ENCODE measurements at places on chromosomes 12 and 14.

GRCh38 chr12:124322271-124322998, 27.5 kb downstream of the RFLNA start:
- no peak for DNase-seq

DNA sequence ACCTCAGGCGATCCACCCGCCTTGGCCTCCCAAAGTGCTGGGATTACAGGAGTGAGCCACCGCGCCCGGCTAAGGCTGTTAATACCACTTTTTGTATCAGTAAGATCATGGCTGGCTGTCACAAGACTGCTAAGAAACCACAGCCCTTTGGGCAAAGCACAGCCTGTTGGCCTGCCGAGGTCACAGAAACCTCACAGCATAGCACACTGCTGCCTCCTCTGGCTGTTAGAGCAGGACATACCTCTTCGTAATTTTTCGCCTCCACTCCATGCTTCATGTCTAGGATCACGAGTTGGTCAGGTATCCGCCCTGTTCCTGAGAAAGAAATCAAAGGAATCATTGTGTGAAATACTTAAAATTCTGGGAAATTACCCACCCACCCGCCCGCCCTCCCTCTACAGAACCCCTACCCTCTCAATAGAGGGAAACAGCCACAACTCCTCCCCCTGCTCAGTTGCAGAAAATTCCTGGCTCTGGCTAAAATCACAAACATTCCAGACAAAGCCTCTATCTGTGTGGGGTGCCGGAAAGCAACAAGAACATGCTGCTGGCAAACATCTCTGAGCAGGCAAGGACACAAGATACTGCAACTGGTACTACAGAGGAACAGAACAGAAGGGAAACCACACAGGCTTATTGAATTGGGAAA, 20.7 kb upstream of the NEK9 start:
- DNase-seq, result peak; percentile 61

DNA sequence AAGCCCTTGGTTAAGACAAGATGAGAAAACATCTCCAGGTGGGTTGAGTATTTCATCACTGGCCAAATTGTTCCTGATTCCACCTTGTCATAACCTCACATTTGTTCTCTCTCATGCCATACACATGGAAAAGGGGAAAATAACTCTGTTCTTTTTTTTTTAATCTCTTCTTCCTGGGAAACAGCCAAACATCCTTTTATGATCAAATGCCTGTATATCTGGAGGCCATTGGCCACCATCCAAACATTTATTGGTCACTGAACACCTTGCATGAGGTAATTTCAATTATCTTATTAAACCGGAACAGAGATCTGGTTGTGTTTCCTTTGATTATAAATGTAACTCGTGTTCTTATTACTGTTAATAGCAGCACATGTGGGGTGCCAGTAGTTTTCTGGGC, 469.6 kb downstream of the NPAS3 start:
- DNase-seq, result no peak

GRCh38 chr12:116529686-116530085, 29.5 kb upstream of the MAP1LC3B2 start:
- no peak for DNase-seq

GRCh38 chr14:31025367-31026076, at the start of gene AP4S1:
AP4S1 (plus strand) TSS chr14:31025649; CDS start chr14:31066197, 40,548 bp downstream.
- no peak for DNase-seq

GRCh38 chr14:64337888-64338615, 43.9 kb upstream of the ESR2 start:
- no peak for DNase-seq

DNA sequence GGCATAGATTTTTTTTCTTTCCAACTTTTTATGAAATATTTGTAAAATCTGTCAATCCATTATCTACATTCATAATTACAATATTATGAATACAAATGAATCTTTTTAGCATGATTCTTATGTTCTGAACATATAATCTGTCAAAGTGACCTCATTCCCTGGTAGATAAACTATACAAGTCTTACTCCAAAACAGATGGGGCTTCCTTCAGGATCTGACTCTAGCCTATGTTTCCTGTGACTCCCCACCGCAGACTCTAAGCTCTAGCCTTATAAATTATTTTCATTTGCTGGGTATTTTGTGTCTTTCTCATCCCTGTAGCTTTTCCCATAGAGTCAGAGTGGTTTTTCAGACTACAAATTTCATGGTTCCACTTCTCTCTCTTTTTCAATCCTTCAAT, 202.1 kb upstream of the KITLG start:
- no peak for DNase-seq

- DNase-seq, result peak; percentile 8
Observed at GRCh38 chr14:58428118-58428683, 682 bp downstream of the KIAA0586 start.

DNA sequence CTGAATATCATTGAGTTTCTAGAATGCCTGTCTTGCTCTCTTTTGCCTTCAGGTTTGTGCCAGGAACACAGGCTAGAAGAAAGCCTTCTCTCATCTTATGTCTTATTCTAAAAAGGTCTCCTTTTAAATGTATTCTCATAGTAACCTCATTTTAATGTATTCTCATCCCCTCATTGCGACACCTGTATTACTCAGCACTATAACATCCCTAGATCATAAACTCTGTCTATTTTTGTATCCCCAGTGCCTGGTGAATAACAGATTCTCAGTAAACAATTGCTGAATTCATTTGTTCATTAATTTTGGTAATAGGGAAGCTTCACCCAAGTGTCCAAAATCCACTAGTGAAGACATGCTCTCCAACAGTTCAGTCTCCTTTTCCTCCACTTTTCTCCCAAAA, 8.8 kb upstream of the LRRK2 start:
- no peak for DNase-seq

GRCh38 chr12:27566626-27567025, 42.6 kb downstream of the PPFIBP1 start:
- no peak for DNase-seq

- DNase-seq, result no peak
Observed at GRCh38 chr12:91993287-91994017, 152.2 kb downstream of the BTG1 start.

DNA sequence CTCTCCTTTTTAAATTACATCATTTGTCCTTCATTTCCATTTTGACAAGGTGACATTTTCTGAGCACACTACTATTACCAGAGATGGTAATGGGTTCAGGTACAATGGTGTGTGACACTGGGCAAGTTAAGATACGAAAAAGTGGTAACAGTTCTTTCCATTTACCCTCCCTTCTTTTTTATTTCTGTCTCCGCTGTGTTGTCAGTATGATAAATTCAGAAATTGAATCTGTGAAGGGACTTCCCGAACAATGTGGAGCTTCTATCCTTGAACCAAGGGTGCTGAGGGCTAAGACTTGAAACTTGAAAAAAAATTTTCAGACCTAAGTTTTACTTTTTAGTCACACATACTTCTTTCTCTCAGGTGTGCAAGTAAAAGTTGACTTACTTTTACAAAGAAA, 103.7 kb downstream of the ERC1 start:
- DNase-seq, result no peak

DNA sequence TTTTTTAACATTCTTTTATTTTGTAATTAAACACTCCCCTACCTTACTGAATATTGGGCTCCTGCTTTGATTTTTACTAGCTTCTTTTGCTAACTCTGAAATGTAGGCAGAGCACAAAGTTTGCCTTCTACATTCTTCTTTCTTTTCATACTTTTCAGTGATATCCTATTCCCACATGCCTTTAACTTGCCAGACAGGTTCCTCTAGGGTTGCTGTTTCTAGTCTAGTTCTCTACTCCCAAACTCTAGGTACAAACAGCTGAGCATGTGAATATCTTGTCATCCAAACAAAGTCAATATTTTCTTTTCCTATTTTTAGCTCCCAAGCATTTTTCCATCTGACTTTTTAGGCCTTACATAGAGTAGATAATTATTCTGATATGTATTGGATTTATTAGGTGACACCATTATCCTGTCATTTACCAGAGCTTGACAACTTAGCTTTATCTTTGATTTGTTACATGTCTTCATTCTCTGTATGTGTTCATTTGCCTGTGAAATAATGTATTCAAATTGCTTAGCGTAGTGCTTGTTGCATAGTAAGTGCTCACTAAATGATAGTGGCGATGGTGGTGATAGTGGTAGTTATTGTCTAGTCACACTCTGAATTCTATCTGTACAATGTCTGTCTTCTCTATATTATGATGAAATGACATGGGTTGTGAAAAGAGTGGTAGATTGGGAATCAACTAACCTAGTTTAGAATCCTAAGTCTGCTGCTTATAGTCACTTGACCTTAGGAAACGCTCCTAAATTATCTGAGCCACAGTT, 73.6 kb upstream of the DNM1L start:
- no peak for DNase-seq

- DNase-seq, result no peak
Observed at GRCh38 chr14:76772300-76773187, 11.3 kb downstream of the VASH1 start.

- no peak for DNase-seq
Observed at GRCh38 chr12:68446384-68446783, 114.2 kb upstream of the MDM1 start.

- DNase-seq, result peak; percentile 43
Observed at GRCh38 chr12:98595243-98595988, 1.9 kb downstream of the SLC25A3 start.

- DNase-seq, result no peak
Observed at GRCh38 chr14:36716614-36717184, 55.0 kb downstream of the PAX9 start.

GRCh38 chr12:2845280-2845679, 10.4 kb upstream of the NRIP2 start:
- no peak for DNase-seq

DNA sequence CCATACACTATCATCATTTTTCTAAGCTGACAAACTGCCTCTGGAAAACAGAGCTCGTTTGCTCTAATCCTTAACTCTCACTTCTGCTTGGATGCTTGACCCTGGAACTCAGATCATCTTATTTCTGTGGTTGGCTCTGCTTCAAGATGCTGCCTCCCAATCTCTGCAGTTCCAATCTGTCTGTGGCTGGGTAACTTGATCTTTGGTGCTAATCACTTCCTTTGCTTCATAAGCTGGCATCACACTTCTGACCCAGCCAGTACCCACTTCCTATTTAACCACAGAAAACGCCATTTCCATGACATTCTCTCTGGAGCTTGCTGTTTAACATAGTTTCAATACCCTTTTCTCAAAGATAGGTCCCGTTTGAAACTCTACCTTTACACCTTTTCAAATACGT, 254.2 kb downstream of the ACSS3 start:
- no peak for DNase-seq

DNA sequence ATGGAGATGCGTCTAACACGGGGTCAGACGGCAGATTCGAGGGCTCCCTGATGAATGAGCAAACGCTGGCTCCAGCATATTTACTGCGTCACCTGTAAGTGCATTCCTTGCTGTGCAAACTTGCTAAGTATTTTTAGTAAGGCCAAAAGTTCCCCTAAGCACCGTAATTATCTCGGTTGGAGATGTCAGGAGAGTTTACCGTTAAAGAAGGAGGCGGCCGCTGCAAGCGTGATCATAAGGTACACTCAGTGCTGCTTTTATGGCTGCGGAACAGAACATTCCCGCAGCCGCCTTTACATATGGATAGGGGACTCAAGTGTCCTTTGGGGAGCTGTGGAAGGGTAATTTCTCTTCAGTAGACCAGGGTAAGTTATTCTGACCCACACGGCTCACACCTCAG, 175.6 kb downstream of the GLT1D1 start:
- no peak for DNase-seq

DNA sequence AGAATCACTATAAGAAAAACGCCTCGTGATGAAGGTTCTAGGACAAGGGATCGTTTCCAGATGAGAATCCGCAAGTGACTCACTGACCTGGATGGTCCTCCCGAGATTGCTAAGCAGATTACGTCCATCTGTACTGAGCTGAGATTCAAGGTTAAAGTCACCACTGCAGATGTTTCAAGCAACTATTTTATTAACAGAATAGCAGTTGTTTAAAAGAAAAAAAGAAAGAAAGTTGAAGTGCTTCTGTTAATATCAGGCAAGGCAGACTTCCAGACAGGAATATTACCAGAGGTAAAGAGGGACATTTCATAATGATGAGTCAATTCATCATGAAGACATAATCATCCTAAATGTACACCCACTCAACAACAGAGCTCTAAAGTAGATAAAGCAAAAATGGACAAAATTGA, 17.9 kb downstream of the PXN start:
- DNase-seq, result no peak

GRCh38 chr12:125271892-125272291, 206.7 kb downstream of the AACS start:
- DNase-seq, result no peak

DNA sequence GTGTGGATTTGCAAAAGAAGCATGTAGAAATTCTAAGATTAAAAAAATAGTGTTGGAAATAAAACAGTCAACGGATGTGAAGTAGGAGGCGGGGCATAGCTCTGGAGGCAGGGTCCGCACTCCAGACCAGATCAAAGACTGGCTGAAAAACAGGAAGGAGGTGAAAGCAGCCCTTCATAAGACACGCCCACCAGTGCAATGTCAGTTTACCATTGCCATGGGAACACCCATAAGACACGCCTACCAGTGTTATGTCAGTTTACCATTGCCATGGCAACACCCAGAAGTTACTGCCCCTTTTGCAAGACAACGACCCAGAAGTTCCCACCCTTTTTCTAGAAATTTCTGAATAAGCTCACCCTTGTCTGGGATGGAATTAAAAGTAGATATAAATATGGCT, 87.1 kb downstream of the FZD10 start:
- no peak for DNase-seq

GRCh38 chr12:95351748-95352147, 122.2 kb upstream of the METAP2 start:
- no peak for DNase-seq

GRCh38 chr14:58668848-58669480, 31.2 kb downstream of the DACT1 start:
- no peak for DNase-seq

- peak; percentile 35 for DNase-seq
Observed at GRCh38 chr12:114769634-114770033, 85.7 kb upstream of the TBX3 start.

DNA sequence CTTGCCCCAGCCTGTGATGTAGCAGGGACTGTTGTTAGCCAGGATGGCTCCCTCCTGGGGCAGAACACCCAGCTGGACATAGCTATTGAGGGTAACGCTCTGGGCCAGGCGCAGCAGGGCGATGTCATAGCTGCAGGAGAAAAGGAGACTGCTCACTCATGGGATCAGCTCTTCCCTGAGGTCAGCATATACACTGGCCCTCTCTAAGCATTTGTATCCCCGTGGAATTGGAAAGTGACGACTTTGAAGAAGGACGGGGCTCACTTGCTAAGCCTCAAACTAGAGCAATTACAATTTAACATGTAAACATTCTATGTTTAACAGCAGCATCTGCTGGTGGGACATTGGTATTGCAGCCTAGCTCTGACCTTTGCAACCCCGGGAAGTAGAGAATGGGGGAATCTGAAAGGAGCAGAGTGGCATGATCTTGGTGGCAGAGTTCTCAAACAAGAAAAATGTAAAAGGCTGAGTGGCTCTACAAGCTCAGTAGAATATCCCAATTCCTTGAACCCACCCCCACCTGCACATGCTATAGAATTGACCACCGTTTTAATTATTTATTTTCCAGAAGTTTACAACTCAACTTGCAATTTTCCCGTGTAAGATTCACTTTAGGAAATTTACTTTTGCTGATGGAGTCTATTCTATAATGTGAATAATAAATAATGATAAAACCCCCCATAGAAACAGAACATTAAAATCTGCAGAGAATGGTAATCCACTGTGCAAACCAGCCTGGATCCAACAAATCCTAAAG, 5.0 kb downstream of the CELA1 start:
- peak; percentile 20 for DNase-seq

GRCh38 chr12:94712815-94713515, 62.6 kb upstream of the TMCC3 start:
- no peak for DNase-seq
